SK-MEL-5 (cell line): ENCODE measurements at places on chromosomes 7 and 10.

GRCh38 chr7:128427289-128427891 lies 17.6 kb upstream of the IMPDH1 start:
- peak; percentile 84 for DNase-seq

DNA sequence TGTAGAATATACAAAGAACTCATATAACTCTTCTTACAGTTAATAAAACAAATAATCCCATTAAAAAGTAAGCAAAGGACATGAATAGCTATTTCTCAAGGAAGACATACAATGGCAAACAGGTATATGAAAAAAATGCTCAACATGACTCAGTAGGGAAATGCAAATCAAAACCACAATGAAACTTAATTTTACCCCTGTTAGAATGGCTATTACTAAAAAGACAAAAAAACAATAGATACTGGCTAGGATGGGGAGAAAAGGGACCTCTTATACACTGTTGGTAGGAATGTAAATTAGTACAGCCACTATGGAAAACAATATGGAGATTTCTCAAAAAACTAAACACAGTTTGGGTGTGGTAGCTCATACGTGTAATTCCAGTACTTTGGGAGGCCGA lies 37.8 kb downstream of the HERPUD2 start:
- DNase-seq, result no peak

GRCh38 chr7:139679731-139680594 lies 97.8 kb downstream of the HIPK2 start:
- DNase-seq, result no peak

DNA sequence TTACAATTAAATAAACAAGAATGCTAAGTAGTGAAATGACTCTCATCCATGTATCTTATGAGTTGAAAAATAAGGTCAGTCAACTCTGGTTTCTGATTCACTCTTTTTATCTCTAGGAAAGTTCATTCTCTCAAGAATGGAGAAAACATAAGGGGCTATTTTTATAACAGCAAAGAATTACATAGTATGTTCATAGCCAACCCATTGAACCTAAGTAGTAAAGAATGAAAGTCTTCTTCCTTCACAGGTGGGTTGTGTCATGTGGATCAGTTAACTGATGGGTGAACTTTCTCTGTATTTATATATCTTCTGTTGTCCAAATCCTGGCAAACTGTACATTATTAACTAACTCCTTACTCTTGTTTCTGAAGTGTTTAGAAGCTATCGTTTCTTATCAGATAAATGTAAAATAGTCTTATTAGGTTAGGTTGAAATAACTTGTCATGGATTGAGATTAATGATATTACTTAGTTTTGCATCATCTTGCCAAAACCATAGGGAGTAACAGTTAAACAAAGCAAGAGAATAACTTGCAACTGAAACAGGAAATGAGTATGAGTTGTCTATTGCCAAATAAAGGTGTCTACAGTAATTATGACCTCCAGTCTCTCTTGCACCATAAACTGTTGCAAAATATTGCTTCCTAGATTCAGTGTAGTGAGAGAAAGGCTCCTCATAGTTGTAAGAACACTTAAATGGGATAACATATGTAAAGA lies 86.8 kb downstream of the ANKRD7 start:
- DNase-seq, result no peak

DNA sequence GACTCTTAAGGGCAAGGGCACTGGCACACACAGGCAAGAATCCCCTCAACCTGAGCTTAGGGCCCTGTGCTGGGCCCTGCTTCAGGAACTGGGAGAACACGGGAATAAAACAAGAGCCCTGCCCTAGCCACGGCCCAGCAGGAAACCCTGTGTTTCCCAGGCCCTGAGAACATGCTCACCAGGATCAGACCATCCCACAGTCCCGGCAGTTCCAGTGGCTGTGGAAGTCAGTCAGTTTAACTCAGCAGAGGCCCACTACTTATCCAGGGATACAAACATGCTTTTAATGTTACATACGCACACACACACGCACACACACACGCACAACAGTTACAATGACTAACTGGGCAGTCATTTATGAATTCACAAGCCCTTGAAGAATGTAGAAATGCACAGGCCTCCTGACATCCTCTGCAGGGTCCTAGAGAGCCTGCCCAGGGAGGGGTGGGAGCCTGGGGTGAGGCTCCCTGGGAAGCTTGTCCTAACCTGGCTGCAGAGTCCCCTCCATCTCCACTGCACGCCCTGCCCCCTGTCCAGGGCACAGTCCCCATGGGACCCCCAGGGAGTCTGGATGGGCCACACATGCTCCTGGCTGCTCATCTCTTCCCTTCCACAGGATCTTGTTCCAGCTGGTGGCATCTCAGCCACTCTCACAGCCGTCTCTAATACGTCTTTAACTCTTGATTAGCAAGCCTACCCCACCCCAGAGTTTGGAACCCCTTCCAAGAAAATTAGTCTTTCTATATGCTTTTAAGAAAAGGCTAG lies 97.6 kb downstream of the TCERG1L start:
- no peak for DNase-seq

GRCh38 chr7:51175316-51175991 lies 141.2 kb downstream of the COBL start:
- DNase-seq, result no peak

DNA sequence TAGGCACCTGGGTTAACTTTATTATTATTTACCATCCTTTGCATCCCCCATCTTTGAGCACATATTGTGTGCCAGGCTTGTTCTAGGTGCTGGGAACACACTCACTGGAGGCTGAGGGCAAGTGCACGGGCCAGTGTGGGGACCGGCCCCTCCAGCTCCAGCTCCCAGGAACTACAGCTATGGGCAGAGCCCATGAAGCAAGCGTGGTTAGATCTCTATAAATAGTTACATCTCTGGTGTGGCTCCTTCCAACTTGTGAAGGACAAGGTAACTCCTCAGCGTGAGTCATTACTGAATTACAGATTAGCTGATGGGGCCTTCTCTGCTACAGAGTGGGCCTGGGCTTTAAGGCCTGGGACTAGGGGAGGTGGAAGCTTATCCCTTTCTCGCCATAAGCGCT lies 583.5 kb downstream of the SDK1 start:
- DNase-seq, result no peak

- DNase-seq, result no peak
These were observed 224.1 kb downstream of the CCSER2 start for GRCh38 chr10:84552478-84552877.
